Tongue (tissue), 3 donors: ENCODE measurements at places on chromosomes 5 and 9.
A peak's percentile ranks its signal among the peaks of the same experiment; 100 is the strongest.

DNA sequence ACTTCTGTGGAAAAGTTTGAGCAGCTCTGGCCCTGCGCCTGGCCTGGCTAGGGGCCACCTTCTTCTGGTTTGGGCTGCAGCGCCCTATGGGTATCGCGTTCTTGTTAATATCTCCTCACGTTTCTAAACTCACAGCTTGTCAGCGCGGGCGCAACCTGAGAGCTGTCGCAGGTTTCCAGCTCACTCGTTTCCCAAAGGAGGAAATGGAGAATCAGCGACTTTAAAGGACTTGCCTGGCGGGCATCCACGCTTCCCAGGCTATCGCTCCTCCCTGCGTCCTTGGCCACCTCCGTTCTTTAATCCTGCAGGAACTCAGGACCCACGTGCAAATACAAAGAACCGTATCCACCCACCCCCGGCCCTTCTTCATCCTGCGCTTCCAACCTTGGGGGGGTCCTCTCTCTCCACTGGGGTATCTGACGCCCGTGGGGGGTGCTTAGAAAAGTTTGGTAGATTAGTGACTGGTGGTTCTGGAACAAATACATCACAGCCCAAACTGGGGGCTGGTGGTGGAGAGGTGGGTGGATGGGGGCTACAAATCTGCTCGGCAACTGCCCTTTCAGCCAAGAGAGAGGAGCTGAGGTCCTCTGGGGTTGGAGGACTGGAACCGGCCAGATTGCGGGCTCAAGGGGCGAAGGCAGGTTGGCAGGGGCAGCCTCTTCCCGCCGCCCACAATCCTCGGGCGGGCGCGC is 578 bp upstream of the PSAT1 start:
- DNase-seq: peak; percentile 83

- DNase-seq: no peak
Observed at GRCh38 chr5:54415147-54415546, 40.4 kb upstream of the HSPB3 start.

DNA sequence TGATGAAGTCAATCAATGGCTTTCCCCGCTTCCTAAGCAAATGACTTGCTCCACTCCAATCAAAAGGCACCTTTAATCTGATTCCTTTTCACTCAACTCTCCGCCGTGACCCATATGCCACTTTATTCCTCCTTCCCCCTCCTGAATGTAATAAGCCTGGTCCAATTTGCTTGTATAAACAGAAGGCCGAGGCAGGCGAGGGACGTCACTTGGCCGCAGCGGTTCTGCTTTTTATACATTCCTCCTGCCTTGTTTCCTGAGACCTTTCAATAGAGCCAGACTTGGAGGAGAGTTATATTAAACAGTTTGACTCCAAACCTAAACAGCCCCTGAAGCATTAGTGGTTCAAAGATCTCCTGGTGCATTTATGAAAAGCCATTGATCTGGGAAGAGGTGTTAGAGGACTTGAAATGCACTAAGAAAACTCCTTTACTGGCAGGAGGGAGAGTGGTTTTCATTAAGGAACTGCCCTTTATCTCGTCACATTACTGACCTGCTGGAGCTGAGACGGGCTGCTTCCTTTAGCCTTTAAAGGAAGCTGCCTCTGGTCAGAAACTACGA is 273.4 kb downstream of the SLIT3 start:
- peak; percentile 25 for DNase-seq

DNA sequence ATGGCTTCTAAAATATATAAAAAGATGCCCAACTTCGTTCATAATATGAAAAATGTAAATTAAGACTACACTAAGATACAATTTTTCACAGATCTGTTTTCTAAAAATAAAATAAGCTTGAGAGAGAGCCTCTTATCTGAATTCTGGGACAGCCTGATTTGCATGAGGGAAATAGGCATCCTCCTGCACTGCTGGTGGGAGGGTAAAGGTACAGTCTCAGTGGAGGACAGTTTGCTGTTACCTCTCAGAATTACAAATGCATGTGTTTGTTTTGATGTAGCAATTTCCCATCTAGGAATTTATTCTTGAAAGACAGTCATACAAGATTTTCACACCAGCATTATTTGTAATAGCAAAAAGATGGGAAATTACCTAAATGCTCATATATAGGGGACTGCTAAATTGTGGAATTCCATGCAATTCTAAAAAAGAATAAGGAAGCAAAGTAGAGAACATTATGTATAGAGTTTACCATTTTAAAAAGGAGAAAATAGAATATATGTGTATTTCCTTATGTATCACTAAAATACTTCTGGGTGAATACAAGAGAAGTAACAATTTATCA is 75.7 kb downstream of the ZSWIM6 start:
- DNase-seq: no peak

- DNase-seq: peak; percentile 71
Observed at GRCh38 chr5:126866851-126867636, 90.1 kb downstream of the LMNB1 start.

DNA sequence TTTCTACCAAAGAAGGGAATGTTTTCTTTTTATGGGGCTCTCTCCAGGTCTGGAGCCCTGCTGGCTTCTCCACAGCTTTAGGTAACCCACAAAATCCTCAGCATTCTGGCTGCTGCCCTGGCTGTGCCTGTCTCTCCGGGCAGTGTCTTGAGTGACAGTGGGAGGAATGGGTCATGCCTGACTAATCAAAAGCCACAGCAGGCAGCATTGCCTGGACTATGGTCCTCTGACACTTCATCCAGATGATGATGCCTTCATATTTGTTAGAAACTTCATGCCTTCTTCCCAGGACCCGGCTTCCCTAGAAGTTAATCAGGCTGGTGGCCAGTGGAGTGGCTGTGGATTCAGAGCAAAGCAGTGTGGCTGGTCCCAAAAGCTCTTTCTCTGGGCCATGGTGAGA is 32.2 kb upstream of the TGFBI start:
- no peak for DNase-seq

DNA sequence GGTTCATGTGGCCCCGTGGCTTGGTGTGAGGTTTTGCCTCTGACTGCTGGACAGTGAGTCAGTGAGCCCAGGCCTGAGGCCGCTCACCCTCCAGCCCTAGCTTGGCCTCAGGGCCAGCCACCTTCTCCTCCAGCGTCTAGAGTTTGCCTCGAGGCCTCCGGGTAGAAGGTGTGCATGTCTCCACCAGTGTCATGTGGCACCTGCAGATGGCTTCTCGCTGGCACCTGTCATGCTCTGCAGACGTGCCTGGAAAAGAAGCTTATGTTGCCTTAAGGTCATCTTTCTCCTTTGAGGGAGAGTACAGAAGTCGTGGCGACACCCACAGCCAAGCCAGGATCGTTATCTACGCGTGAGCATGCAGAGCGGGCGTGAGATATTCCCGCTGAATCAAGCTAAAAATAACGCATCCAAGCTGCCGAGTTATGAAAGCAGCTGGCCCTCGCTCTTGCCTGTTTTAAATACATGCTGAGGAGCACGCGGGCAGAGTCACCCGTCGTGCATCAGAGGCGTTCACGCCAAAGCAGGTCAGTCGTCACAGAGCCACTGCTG is 79.7 kb upstream of the FCN2 start:
- DNase-seq: peak; percentile 59

GRCh38 chr9:16433494-16433893 is 437.0 kb downstream of the BNC2 start:
- DNase-seq: no peak

- no peak for DNase-seq
Observed at GRCh38 chr9:119195521-119195920, 173.7 kb downstream of the BRINP1 start.

- peak; percentile 86 for DNase-seq
Observed at GRCh38 chr9:27368316-27368985, 71.5 kb upstream of the EQTN start.

- no peak for DNase-seq
Observed at GRCh38 chr5:1312206-1312605, 17.3 kb upstream of the TERT start.

DNA sequence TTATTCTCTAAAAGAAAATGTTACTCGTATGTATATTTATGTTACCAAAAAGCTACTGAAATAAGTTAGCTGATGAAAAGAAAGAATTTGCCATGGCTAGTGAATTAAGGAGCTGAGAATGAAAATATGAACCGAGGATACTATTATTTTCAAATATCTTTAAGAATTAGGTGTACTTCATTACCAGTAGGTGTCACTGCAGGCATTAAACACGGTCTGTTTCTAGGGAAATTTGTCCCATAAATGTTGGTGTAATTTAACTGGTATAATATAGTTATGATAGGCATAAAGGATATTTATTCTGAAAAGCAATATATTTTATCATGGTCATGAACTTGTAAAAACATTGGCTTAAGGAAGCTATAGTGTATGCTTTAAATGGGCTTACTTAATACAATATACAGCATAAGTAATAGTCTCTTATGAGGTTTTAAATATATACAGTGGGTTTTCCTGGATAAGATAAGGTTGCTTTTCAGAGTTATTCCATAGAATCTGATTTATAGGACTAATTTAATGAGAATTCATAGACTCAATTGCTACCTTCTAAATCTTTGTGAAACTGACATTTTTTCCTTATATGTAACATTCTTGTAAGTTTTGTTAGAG is 72.4 kb upstream of the MPDZ start:
- peak; percentile 87 for DNase-seq

GRCh38 chr5:88694023-88694679 is 188.8 kb downstream of the MEF2C start:
- no peak for DNase-seq

GRCh38 chr5:79036769-79037168 is 32.7 kb downstream of the DMGDH start:
- DNase-seq: no peak

GRCh38 chr5:62286834-62287233 is 19.2 kb upstream of the KIF2A start:
- no peak for DNase-seq

DNA sequence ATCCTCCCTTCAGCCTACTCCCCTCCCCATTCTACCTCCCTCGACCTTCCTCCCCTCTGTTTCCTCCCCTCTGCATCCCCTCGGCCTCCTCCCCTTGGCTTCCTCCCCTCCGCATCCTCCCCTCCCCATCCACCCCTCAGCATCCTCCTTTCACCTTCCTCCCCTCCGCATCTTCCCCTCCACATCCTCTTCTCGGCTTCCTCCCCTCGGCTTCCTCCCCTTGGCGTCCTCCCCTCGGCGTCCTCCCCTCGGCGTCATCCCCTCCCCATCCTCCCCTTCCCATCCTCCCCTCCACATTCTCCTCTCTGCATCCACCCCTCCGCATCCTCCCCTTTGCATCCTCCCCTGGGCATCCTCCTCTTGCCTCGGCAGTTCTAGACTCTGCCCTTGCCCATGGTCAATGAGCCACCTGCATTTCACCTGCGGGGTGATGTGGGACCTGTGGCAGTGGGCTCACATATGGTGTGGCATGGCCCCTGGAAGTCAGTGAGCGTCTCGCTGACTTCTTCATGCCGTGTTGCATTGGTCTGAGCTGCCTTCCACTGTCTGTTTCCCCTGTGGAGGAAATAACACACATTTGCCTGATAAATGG is 113.0 kb downstream of the WNK2 start:
- no peak for DNase-seq

GRCh38 chr9:128203024-128203706 is at the start of gene DNM1:
Gene DNM1 (plus strand): TSS chr9:128203379. CDS start chr9:128203471, 92 bp downstream.
- peak; percentile 84 for DNase-seq

GRCh38 chr5:9564752-9565151 is 18.9 kb upstream of the SEMA5A start:
- DNase-seq: no peak

- peak; percentile 83 for DNase-seq
Observed at GRCh38 chr9:121718084-121718483, 66.7 kb downstream of the DAB2IP start.

DNA sequence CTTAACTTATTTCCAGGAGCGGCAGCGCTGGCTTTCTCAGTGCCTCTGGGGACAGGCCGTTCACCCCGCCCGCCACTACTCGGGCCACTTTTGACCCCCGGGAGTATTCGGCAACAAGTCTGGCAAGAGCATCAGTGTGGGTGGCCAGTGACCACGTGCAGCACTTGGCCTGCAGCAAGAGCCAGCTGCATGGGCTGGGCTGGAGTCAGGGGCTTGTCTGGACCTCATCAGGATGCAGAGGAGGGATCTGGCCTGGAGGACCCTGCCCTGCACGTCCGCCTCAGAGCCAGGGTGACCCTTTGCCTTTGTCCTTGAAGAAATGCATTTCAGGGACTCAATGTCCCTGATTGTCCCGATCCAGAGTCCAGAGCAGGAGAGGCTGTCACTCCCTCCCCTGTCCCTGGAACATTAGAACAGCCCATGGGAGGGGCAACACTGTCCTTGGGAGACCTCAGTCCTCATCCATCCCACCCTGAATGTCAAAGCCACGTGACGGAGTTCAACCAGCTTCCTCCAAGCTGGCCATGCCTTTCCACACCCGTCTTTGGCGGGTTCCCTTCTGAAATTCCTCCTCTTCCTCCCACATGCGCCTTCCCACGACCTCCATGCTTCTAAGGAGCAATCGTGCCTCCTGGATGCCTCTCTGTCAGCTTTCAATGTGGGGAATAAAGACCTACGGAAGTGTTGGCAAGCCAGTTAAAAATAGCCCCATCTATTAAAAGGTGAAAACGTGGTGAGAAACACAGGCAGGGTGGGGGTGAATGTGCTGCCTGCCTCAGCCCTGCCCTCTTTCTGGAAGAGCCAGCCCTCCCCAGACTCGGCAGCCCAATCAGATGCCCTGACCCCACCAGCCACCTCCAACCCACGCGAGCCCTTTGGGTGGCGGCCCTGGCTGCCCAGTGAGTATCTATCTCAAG is 99.0 kb downstream of the OLFM1 start:
- peak; percentile 21 for DNase-seq

DNA sequence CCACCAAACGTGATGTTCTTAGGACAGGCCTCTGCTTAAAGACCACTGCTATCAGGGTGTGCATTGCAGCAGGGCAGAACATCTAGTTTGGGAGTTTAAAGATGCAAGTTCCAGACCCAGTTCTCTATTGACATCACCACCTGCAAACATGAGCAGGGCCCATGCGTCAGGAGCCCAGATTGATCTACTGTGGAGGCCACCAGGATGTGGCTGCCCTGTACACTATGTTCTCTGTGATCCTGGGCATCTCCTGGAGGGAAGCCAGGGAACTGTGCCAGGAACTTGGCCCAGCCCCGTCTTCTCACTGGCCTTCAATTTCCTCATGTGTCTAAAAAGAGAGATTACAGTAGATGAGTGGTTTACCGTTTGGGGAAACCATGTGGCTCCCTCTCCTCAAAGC is 87.1 kb downstream of the PDE6A start:
- DNase-seq: peak; percentile 84

GRCh38 chr5:61051267-61051666 is 106.3 kb downstream of the NDUFAF2 start:
- no peak for DNase-seq

- DNase-seq: no peak
Observed at GRCh38 chr5:146005264-146005663, 68.9 kb downstream of the SH3RF2 start.

- no peak for DNase-seq
Observed at GRCh38 chr9:18749711-18750110, 275.8 kb downstream of the ADAMTSL1 start.

- no peak for DNase-seq
Observed at GRCh38 chr5:65192331-65192730, 289.4 kb downstream of the ADAMTS6 start.

- no peak for DNase-seq
Observed at GRCh38 chr5:41247135-41247534, 33.8 kb upstream of the C6 start.

GRCh38 chr9:133974631-133975341 is 17.3 kb downstream of the VAV2 start:
- DNase-seq: no peak
